ENCODE measurements at places on chromosomes 5 and 9.

- peak; percentile 87 for DNase-seq
These were observed 30.9 kb downstream of the RHOBTB3 start for GRCh38 chr5:95761771-95762651.

GRCh38 chr9:113992994-113993393 lies 85.1 kb downstream of the AMBP start:
- DNase-seq, result no peak

GRCh38 chr5:80408484-80409366 lies 861 bp downstream of the ZFYVE16 start:
- peak; percentile 66 for DNase-seq

DNA sequence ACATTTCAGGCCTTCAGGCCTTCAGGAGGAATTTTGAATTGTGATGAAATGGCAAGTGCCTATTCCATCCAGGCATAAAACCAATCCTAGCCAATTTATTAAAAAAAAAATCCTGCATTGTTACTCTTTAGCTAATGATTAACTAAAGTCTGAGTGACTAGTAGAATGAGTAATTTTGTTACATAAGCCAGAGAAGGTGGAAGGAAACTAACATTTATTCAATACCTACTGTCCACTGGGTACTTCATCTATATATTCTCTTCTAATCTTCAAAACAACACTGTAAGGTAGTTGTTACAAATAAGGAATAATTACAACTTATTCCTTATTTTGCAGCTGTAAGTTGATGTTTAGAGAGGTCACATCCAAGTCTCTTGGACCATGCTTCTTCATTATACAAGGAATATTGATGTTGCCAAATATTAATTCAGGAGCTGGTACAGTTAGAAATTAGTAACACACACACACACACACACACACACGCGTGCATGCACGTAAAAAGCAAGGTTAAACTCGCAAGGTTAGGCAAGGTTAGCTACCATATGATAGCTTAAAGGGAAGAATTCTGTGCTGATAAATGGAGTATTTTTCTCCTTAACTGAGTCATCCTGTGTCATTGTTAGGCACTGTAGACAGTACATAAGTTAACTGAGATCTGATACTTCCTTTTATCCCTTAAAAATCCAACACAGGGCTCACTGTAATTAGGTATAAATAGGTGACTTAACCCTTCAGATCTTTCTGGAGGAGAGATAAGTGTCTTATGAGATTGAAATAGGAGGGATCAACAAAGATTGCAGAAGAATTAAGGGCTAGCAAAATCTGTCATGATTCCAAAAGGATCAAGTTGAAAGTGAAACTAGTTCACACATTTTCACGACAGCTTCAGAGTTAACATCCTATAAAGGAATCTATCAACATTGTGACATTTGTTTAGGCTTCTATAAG lies 596.9 kb downstream of the PDE4D start:
- peak; percentile 46 for DNase-seq

DNA sequence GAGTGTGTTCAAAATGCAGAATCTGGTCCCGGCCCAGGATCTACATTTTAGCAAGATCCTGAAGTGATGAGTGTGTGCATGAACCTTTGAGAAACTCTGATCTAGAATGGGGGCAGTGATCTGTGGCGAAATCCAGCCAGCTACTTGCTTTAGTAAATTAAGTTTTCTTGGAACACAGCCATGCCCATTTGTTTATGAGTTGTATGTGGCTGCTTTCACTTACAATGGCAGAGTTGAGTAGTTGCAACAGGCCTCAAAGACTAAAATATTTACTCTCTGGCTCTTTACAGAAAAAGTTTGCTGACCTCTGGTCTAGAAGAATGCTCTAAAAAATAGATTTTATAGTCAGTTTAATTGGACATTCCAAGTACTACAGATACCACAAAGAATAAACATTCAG lies 588.3 kb downstream of the BNC2 start:
- DNase-seq, result peak; percentile 66

- no peak for DNase-seq
These were observed 80.2 kb downstream of the HTR4 start for GRCh38 chr5:148574167-148574566.

DNA sequence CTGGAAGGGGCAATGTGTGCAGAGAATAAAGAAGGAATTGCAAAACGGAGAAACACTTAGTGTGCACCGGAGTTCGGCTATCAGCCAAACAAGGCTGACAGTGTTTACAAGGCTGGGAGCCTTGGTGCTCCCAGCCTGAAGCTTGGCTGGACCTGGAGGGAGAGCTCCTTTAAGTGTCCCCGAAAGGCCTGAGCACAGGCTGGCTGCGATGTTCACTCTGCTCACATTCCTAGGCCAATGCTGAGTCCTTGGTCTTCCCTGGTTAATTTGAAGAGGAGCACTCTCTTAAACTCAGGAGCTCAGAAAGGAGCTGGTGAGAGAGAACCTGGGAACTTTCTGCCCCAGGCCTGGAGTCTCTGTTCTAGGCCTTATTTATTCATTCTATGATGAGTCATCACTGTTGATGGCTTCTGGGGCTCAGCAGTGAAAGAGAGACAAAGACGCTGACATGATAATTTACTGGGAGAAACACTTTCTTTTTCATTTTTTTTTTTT lies 88.6 kb upstream of the MYO10 start:
- peak; percentile 84 for DNase-seq

DNA sequence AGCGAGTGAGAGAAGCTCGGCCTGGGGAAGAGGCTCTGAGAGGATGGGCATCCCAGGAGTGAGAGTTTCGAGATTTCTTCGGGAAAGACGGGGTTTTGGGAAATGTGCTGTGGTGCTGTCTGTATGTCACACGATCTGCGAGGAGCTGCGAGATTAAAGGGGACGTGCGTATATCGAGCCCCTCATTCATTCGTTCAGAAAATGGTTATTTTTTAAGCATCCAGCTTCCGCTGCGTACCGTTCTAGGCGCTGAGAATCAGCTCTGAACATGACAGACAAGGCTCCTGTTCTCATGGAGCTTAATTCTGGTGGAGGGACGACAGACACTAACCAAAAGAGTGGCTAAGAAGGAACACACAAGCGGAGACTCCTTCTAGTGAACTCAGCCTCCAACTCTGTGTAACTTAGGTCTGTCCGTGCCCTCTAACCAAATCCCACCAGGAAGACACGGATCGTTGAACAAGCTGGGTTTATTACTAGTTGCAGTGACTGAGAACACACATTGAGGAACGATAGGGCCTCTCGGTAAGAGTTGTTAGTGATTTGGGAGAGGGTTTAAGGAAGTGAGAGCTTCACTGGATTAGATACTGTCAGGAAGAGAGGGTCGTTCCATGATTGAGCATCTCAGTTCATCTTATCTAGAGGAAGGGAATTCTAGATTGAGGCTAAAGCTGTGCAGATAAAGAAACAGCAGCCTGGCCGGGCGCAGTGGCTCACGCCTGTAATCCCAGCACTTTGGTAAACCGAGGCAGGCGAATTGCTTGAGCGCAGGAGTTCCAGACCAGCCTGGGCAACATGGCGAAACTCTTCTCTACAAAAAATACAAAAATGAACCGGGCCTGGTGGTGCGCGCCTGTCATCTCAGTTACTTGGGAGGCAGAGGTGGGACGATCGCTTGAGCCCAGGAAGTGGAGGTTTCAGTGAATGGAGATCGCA lies 1.0 kb upstream of the FBXW11 start:
- DNase-seq, result no peak

DNA sequence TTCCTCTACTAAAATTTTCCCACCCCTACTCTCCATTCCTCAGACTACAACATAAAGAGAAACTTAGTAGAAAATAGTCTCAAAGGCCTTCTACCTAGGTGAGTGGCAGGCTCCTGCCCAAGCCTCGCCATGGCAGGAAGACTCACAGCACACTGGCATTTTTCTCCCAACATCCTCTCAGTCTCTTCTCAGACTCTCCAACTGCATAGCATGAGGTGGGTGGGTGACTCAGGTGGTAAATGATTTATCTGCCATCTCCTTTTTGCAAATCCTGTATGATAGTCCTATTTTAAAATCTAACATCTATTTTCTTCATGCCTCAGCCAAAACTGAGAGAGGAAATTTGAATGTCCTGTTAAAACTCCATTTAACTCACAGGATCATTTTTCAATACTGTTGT lies 33.5 kb upstream of the GRIA1 start:
- DNase-seq, result no peak
